ENCODE measurements at places on chromosomes 1 and 21.

- no peak for DNase-seq
Measured at GRCh38 chr1:159088050-159088449, 11.5 kb upstream of the AIM2 start.

- DNase-seq, result no peak
Measured at GRCh38 chr1:168220470-168220871, 5.3 kb upstream of the SFT2D2 start.

DNA sequence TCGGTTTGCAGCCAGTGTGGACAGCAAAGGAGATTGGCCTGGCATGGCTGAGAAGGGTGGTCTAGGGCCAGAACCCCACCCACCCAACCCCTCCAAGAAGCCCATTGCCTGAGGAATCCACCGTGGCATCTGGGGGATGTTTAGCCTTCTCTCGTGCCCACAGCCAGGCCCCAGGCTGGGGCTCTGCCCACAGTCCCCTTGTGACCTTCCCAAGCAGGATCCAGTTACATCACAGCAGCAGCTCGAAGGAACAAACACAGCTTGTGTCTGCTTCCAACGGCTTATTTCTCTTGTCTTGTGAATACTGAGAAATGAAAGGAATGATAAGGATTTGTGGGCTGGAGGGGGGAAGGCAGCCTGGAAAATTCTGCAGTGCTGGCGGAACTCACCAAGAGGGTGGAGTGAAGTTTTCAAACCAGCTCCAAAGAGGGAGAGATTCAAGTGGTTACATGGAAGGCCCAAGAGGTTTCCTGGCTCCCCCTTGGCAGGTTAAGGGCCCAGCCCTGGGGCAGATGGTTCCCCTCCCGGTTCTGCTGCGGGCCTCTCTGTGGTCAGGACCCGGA, 61.6 kb downstream of the DHRS3 start:
- DNase-seq, result no peak

DNA sequence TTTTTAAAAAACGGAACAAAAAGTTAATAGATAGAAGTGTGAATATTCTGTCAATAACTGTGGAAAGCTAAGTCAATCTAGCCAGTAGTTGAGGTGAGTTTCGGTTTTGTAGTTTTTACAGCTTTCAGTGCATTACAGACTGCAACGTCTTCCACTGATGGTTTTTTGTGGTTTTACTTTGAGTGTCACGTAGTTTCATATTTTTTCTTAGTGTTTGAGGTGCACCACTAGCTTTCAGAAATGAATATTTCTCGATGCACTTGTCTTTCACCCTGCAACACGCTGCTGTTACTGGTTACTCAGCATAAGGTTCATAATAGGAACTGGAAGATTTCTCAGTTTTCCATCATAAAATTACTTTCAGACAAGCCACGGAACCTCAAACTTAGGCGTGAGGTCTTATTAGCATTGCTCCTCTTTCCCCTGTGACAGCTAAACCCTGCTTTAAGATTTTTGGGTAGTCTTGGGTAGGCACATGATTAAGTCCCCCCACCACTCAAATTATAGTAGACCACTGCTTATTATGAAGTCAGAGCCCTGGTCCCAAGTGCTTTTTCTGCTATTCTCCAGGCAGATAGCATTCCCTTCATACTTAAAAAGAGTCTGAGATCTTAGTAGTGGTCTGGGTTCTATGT, 1412.7 kb downstream of the KCNT2 start:
- no peak for DNase-seq

GRCh38 chr1:226541631-226542622, 6.6 kb upstream of the STUM start:
- DNase-seq, result no peak

- peak; percentile 92 for DNase-seq
Measured at GRCh38 chr1:148264374-148265276, 112.5 kb upstream of the NBPF11 start.

- DNase-seq, result no peak
Measured at GRCh38 chr1:63005812-63006211, 221.9 kb downstream of the ATG4C start.

- DNase-seq, result no peak
Measured at GRCh38 chr21:30146558-30147282, 19.9 kb downstream of the CLDN17 start.

DNA sequence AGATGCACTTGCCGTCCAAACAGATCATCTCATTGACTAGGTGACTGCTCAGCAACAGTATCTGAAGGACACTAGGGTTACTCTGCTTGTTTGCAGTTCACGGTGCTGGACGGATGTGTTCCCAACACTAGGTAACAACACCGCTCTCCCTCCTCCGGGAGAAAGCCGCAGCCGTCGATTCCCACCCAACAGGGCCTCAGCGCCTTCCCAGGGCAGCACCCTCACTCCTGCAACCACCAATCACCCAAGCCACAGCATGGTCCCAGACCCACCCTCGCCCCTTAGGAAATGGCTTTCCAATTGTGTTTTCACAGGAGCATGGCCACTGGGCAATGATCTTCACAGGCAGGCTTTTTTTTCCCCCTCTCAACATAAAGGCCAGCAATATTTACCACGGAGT, 779 bp downstream of the TLR5 start:
- no peak for DNase-seq

DNA sequence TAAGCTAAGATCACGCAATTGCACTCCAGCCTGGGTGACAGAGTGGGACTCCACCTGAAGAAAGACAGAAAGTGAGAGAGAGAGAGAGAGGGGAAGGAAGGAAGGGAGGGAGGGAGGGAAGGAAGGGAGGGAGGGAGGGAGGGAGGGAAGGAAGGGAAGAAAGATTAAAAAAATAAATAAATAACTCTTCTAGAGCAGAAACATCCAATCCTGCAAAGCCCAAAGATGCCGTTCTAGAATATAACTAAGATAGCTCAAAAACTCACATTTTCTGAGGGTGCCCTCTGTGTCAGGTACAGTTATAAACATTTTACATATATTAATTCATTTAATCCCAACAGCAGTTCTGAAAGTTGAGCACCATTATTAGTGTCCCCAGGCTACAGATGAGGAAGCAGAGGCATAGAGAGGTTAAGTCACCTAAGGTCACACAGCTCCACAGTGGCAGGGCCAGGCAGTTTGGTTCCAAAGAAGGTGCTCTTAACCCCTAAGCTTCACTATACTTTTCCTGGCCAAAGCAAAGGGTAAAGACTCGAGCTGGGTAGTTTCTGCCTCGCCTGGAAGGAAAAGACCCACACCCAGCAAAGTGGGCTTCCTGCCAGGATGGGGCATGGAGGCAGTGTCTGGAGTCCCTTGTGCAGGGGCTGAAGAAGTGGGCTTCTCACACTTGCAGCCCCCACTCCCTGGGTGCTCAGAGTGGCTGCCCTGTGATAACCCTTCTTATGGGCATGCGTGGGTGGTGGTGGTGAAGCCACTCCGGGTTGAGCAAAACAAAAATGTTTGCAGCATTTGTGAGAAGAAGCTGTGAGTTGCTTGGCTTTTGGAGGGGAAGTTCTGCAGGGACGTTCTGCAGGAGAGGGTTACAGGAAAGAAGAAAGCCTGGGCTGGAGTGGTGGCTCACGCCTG, 7.9 kb upstream of the PIK3CD start:
- DNase-seq, result no peak

GRCh38 chr1:245807306-245807705, 652.5 kb downstream of the KIF26B start:
- DNase-seq, result no peak

- DNase-seq, result no peak
Measured at GRCh38 chr1:204520834-204521709, 4.9 kb downstream of the MDM4 start.

- DNase-seq, result no peak
Measured at GRCh38 chr21:40660461-40660860, 186.5 kb downstream of the DSCAM start.

DNA sequence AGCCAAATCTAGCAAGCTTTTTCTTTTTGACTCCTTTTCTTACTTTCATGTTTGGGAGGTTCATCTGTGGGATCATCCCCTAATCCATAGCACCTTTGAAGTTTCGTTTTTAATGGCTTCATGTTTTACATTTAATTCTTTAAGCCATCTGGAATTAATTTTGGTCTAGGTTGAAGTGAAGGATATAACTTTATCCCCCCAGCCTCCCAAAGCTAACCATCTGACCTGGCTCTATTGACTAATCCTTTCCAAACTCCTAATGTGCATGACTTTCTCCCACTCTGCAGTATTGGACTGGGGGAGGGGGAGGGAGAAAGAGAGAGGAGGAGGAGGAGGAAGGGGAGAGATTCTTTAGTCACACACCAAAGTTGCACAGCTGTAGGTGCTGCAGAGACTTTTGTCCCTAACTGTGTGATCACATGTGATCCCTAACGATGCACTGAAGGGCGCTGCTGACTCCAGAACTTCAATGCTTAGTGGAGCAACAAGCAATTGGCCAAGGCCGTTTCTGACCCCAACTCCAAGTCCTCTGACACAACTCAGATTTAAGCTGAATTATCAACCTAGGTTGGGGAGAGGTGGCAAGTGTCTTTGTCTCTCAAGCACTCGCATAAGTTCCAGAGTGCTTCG, 191.6 kb downstream of the HUNK start:
- DNase-seq, result no peak

DNA sequence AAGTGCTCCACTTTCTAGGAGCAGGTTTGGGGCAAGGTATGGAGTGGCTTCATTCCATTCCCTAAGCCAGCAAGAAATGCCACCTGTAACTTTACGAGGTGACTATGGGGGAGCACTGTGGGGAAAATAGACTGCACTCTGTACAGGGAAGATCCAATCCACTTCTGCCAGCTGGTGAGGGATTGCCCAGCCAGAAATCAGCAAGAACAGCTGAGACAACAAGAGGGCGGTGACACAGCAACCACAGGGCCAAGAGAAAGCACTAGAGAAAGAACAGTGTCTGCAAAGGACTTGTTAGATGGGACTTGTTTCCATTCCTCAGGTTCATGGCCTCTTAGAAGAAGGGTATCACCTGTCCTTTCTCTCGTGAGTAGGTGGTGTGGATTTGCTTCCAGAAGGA, 19.6 kb downstream of the CAPN8 start:
- no peak for DNase-seq

DNA sequence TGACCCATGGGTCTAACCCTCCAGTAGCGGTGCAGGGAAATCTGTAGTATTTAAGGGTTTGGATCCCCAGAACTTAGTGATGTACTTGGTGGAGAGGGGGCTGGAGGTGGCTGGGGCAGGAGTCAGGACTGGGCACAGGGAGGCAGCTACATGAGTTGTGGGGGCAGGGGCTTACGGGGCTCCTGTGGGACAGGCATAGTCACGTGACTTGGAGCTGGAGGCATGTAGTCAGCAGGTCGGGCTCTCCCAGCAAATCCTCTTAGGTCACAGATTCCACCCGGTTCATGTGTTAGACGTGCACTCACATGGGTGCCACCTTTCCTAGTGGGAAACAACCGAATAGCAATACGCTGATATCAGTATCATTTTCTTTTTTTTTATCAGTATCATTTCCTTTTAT, 112.1 kb downstream of the PCP4 start:
- DNase-seq, result no peak

- no peak for DNase-seq
Measured at GRCh38 chr1:36818771-36819170, 215.5 kb downstream of the GRIK3 start.

DNA sequence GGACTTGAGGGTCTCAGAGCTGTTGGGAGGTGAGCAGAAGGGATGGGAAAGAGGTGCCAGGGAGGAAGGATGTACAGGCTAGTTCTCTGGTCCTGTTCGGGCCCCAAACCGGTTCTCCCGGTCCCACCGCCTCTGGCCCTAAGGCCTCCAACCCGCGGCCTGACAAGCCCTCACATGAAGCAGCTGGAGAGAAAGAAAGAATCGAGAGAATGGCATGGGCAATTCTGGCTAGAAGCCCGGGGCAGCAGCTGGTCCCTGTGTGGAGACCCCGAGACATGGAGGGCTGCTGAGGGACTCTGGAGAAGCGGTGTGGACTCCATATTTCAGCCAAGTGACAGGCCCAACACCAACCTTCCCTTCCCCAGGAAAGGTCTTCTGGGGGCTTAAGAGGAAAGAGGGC, 730 bp downstream of the CDC42SE1 start:
- no peak for DNase-seq

DNA sequence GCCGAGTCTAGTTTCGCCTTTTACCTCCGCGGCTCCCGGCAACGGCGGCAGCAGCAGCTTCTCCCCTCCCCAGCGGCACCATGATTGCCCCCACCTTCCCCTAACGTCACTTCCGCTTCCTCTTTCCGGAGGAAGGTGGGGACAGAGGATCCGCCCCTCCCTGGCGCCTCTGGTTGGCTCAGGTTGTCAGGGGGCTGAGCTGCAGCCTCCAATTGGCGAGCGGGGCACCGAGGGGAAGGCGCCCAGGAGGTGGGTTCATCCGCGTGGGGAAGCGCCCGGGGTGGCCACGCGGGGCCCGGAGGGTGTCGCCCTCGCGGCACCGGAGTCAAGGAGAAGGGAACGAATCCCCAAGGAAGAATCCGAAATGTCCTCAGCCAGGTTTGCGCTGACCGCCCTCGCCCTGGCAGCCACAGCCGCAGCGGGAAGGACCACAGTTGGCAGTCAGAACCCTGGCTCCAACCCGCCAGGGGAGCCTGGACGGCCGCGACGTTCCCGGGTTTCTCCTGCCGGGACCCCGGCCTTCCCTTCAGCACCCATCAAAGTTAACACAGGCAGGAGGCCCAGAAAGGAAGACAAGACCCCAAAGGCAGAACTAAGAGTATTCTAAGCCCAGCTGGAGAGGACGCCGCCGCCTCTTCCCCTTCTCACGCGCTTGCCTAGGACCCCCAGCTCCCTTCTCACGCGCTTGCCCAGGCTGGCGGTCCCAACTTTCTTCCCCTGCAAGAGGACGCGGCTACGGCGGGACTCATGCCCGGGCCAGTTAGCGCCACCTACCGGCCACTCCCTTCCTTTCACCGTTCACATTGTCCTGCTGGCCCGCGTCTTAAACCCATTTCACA, at the start of gene MTF1:
TSS of gene MTF1 (minus strand) at position 86 of the 839 bp plus-strand sequence. CDS start 1,934 bp downstream, outside the sequence.
- DNase-seq, result peak; percentile 93

DNA sequence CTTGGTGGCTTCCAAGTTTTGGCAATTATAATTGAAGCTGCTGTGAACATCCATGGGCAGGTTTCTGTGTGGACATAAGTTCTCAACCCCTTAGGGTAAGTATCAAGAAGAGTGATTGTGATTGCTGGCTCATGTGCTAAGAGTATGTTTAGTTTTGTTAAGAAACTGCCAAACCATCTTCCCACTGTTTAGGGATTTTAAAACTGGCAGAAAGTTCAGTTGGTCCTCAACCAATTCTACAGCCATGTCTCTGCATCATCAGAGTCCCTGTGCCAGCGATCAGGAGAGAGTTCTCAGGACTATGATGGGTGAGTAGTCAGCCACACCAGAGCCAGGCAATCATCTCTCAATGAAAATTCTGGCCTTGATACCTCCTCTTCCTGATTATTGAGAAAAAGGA, 193.8 kb downstream of the ZC3H11B start:
- no peak for DNase-seq

Data from A549 (cell line).